Neural crest cell (in vitro differentiated cells): ENCODE measurements at places on chromosomes 11 and 22.

GRCh38 chr11:72309641-72310040 lies 65.7 kb upstream of the PHOX2A start:
- no peak for DNase-seq

DNA sequence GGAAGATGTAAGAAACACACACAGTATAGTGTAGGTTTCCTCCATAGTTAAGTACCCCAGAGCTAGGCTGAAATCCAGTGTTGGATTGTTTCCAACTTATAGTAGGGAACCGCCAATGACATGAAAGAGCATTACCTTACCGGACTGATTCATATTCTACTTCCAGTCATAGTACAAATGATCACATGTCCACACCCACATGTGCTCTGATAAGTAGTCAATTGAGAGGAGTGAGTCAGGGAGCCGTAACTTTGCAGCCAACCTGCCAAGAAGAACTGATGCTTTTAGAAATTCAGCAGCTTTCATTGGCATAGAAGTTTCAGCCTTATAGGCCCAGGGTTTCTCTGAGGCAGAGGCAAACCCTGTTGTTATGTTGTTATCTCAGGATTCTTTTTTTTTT lies 240.6 kb downstream of the ETS1 start:
- no peak for DNase-seq

DNA sequence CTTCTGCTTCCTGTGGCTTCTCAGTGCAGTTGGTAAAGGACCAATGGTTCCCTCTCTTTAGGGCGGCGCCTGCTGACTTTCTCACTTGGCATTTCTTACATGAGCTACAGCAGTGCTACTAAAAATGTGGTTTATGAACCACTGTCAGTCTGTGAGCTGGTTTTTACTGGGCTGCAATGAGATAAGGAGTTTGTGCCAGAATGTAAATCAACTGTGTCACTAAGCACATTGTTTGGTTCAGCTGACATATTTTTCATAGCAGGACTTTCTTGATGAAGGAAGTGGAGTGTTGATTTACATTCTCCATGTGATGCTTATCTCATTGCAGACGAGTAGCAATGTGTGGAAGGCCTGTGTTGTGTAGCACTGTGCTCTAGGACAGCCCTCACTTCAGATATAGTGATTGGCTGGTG lies 463.3 kb downstream of the SOX6 start:
- DNase-seq, result no peak

DNA sequence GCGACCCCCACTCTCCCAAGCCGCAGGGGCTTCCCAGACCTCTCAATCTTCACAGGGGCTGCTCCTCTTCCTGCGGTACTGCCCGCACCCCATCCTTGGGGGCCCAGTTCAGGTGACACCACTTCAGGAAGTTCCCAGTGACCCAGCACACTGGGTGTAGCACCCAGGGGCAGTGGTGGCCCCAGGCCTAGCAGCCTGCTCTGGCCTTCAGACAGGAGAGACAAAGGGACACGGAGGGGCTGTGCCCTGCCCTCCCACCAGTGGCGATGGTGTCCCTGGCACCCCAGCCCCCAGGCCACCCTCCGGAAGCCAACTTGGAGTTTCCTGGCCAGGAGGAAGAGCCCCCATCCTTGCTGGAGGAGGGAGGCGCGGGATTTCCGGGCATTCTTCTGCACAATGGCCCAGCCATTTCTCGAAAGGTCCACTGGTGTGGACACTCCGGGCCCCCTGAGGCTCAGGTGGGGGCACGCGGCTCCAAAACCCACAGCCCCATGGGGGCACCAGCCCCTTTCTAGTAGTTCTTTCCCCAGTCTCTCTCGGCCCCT lies 978 bp upstream of the CLDN5 start:
- no peak for DNase-seq

GRCh38 chr11:103649401-103649895 lies 387.0 kb upstream of the DDI1 start:
- DNase-seq, result no peak

DNA sequence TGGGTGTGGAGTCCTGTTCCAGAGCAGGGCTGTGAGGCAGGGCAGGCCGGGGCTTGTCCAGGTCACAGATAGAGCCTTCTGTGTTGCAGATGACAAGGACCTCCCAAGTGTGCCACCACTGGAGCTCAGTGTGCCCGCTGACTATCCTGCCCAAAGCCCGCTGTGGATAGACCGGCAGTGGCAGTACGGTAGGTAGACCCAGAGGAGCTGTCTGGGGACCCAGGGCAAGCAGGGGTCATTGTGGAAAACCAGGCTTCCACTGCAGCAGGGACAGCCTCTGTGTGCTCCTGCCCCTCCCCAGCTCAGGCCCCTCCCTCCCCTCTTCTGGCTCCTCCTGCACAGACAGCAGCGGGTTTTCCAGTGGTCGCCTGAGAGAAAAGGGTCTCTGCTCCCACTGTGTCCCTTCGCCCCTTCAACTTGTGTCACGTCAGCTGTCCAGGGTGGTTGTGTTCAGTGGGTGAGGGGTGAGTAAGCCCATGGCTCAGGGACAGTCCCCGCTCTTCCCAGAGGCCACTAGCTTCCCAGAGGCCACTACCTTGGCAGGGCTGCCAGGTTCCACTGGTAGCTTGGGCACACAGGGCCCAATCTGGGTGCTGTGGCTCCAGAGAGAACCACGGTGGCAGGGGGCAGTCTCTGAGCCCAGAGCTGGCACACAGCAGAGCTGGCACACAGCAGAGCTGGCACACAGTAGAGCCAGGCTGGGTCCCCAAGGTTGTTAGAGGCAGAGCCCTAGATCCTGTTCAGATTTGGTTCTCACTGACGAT lies 78.4 kb downstream of the MED15 start:
- DNase-seq, result no peak

DNA sequence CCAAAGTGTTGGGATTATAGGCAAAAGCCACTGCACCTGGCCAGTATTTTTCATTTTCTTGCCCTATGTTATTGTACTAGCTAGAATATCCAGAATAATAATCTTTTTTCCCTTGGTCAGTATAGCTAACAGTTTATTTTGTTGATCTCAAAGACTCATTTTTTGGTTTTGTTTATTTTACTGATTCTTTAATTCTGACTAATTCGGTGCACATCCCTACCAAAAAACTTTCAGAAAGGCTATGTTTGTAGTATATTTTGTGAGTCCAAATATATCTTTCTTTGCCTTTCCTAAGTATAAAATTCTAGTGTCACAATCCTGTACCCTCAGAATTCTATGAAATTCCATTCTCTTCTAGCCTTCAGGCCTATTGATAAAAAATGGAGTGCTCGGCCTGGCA lies 84.3 kb downstream of the PHF21A start:
- DNase-seq, result no peak

- DNase-seq, result no peak
Observed at GRCh38 chr11:35919244-35919643, 24.6 kb upstream of the LDLRAD3 start.

DNA sequence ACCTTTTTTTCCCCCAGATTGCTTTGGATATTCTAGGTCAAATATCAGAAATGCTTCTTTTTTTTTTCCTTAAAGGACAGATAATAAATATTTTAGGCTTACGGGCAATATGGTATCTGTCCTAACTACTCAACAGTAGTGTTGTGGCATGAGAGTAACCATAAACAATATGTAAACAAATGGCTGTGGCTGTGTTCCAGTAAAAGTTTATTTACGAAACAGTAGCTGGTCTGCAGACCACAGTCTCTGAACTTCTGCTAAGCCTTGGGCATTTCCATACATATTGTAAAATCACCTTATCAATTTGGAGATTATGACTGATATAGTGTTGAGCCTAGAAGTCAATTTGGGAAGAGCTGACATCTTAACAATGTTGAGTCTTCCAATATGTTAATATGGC lies 139.0 kb upstream of the PITPNB start:
- no peak for DNase-seq

- no peak for DNase-seq
Observed at GRCh38 chr22:40782521-40782920, 36.6 kb downstream of the SLC25A17 start.

- no peak for DNase-seq
Observed at GRCh38 chr22:45286854-45287551, 2.3 kb downstream of the UPK3A start.
